ENCODE measurements at places on chromosomes 11 and 22.

DNA sequence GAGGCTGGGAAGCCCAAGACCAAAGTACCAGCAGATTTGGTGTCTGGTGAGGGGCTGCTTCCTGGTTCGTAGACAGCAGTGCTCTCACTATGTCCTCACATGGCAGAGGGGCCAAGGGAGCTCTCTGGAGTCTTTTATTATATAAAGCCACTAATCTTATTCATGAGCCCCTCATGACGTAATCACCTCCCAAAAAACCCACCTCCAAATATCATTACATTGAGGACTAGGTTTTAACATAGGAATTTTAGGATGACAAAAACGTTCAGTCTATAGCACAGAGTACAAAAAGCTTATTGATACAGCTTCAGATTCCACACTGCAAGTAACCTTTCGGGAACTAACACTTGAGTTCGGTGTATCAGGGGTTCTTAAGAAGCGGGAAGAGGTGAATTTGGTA, 4.1 kb upstream of the MS4A18 start:
- DNase-seq: no peak

DNA sequence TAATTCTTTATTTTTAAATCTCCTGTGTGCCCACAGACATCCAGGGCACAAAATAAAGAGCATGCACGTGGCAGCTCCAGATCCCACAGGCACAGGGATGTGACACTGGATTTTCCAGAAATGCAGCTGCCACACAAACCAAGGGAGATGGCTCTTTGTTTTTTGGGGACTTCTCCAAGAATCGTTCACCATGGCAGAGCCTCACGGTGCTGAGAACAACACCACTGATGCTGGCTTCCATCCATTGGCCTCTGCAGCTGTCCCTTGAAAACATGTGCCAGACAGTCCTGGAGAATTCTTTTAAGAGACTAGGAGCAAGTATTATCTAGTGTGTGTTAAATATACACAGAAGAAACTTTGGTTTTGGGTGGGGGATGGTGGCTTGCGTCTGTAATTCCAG, 108.4 kb upstream of the SLC22A12 start:
- DNase-seq: no peak

DNA sequence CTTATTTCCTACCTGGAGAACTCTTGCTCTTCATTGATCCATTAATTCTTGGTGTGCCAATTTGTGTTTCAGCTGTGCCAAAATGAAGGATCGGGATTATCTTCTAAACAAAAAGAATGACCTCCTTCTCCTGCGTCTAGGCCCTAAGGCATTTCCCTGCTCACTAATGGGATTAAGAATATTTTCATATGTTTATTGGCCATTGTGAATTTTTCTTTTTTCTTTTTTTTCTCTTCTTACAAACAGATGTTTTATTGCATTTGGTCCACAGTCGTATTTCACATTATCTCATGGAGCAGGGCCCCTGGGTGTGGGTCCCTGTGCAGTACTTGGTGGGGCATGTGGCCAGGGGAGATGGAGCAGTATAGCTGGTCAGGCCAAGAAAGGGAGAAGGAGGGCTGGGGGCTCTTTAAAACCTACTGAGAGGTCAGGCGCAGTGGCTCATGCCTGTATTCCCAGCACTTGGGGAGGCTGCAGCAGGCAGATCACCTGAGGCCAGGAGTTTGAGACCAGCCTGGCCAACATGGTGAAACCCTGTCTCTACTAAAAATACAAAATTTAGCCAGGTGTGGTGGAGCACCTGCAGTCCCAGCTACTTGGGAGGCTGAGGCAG, 35.3 kb upstream of the HORMAD2 start:
- no peak for DNase-seq

DNA sequence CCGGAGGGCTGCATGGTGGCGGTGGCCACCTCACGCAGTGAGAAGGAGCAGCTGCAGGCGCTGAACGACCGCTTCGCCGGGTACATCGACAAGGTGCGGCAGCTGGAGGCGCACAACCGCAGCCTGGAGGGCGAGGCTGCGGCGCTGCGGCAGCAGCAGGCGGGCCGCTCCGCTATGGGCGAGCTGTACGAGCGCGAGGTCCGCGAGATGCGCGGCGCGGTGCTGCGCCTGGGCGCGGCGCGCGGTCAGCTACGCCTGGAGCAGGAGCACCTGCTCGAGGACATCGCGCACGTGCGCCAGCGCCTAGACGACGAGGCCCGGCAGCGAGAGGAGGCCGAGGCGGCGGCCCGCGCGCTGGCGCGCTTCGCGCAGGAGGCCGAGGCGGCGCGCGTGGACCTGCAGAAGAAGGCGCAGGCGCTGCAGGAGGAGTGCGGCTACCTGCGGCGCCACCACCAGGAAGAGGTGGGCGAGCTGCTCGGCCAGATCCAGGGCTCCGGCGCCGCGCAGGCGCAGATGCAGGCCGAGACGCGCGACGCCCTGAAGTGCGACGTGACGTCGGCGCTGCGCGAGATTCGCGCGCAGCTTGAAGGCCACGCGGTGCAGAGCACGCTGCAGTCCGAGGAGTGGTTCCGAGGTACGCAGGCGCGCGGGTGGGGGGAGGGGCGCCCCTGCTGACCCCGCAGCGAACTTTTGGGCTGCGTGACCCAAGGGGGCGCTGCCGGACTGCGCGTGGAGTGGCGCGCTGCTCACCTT, 670 bp downstream of the NEFH start:
- DNase-seq: no peak

GRCh38 chr22:49299821-49300231, 527.8 kb downstream of the BRD1 start:
- no peak for DNase-seq

DNA sequence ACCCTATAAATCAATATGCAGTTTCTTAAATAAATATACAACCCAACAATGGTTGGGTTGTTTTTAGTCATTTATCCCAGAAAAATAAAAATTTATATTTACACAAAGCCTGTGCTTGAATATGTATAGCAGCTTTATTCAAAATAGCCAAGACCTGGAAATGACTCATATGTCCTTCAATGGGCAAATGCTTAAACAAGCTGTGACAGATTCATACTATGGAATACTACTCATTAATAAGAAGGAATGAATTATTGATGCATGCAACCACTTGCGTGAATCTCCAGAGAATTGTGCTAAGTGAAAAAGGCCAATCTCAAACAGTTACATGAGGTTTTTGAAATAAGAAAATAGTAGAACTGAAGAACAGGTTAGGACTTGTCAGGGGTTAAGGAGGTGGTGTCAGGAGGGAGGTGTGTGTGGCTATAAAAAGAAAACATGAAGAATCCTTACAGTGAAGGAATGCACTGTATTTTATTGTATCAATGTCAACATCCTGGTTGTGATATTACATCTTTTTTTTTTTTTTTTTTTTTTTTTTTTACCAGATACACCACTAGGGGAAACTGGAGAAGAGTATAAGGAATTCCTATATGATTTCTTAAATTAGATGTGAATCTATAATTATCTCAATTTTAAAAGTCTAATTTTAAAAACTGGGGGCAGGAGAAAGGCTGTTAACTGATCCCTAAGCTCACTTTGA, 82.4 kb upstream of the CD44 start:
- DNase-seq: no peak

- no peak for DNase-seq
Measured at GRCh38 chr11:119641983-119642745, 86.8 kb downstream of the NECTIN1 start.

DNA sequence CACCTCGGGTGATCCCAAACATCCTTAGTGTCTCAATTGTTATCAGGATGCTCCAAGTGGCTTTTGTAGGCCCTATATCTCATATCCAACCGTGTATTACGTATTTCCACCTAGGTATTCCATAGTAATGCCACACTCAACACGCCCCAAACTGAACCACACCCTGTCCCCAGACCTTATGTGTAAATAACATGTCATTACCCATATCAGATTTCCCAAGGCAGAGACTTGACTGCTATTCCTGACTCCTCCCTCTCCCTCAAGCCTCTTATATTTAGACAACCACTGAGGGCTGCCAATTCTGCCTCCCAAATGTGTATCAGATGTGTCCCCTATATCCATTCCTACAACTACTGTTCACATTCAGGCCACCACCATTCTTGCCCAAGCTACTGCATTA, 132.8 kb upstream of the NCAM1 start:
- no peak for DNase-seq

DNA sequence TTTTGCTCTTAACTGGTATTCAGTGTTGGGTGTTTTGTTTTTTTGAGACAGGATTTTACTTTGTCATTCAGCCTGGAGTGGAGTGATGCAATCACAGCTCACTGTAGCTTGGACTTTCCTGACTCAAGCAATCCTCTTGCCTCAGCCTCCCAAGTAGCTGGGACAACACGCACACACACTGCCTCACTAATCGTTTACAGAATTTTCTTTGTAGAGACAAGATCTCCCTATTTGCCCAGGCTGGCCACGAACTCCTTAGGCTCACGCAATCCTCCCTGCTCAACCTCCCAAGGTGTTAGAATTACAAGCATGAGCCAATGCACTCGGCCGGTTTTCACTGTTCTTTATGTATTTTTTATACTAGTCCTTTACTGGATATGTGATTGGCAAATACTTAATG, 51.0 kb upstream of the IGLL5 start:
- no peak for DNase-seq

GRCh38 chr11:1530686-1531448, 41.2 kb downstream of the DUSP8 start:
- DNase-seq: no peak

- DNase-seq: peak; percentile 76
Measured at GRCh38 chr22:38202437-38203089, 769 bp downstream of the MAFF start.

DNA sequence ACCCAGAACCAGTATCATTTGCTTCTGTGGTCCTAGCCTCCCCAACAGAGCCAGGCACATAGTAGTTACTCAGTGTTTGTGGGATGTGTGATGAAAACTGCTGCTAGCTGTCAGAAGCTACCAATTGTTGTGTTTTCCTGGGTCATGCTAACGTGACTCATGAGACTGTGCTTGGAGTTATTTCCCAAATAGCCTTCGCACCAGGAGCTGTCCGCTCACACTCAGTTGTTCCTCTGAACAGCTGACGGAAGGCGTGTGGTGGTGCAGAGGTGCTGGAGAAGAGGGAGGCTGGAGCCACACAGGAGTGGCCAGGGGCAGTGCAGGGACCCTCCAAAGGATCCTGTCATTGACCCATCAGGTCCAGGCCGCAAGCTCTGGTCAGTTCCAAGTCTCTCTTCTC, 53.9 kb upstream of the TBCEL start:
- no peak for DNase-seq

- peak; percentile 91 for DNase-seq
Measured at GRCh38 chr11:78039919-78040671, 17.0 kb upstream of the KCTD14 start.

- DNase-seq: no peak
Measured at GRCh38 chr11:96052921-96053651, 129.2 kb upstream of the MTMR2 start.

DNA sequence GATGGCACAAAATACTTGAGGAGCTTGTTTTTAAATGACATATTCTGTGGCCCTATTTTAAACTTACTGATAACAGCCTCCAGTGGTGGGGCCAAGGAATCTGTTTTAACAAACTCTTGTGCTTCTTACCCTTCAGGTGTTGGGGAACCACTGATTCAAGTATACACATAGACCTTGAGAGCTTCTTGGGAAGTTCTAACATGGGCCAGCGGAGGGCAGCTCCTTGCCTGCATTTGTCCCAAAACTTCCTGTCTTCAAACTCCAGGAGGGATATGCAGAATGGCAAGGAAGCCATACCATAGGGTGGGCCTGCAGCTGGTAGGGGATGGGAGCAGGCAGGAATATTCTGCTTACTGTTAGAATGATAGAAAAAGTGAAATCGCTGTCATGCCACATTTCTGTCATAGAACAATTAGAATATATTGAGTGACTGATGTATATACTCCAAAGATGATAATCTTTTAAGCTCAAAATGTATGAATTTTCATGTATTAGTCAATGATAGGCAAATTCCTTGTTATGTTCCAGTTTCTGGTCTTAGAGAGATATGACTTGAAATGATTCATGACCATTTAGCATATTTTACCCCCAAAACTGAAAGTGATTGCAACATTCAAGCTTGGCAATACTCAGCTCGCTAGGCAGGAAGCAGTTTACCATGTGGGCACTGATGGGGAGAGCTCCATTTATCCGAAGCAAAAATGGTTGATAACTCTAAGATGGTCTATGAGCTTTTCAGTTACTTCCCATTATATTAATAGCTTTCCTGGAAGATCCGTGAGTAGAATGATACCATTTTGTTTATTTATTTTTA, 9.2 kb downstream of the EXT2 start:
- DNase-seq: no peak

- peak; percentile 97 for DNase-seq
Measured at GRCh38 chr11:62545437-62546243, 966 bp downstream of the AHNAK start.

GRCh38 chr11:6843670-6844069, 1.8 kb upstream of the OR10A5 start:
- no peak for DNase-seq

DNA sequence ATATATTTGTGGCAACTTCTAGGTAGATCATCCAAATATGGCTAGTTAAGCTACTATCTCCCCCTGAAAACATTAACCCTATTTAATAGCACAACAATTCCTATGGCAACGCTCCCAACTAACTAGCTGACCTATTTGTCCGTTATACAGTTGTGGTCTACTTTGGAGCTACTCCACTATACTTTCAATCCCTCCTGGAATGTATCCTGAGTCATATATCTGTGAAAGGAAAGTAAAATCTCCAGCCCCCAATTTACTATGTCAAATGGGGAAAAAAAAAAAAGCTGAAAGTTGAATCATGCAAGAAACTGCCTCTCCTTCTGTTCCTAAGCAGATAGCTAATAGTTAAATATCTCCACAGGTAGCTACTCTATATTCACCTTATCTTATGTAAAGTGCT, 128.5 kb downstream of the CD44 start:
- peak; percentile 63 for DNase-seq

- DNase-seq: peak; percentile 76
Measured at GRCh38 chr11:106399076-106399511, 321.6 kb downstream of the AASDHPPT start.

- DNase-seq: peak; percentile 21
Measured at GRCh38 chr11:102989379-102990047, 34.0 kb upstream of the MMP13 start.

DNA sequence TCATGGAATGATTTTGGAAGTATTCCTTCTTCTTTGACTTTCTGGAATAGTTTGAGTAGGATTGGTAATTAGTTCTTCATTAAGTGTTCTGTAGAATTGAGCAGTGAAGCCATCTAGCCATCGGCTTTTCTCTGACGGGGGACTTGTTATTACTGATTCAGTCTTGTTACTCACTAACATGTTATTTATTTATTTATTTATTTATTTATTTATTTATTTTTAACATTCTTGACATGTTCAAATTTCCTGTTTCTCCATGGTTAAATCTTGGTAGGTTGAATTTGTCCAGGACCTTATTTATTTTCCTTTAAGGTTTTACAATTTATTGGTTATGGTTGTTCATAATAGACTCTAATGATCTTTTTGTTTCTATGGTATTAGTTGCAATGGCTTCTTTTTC, 15.2 kb upstream of the OR10Q1 start:
- DNase-seq: no peak

- DNase-seq: no peak
Measured at GRCh38 chr11:2558397-2558796, 113.6 kb downstream of the KCNQ1 start.

Data from hepatic stellate cell (primary cell).